ENCODE measurements at places on chromosomes 11 and 22. TPM values are rescaled to one million over a fixed set of nuclear protein-coding genes. Genes with fewer than 3 reads are reported as not detected.

GRCh38 chr11:112499153-112499880 lies 238.7 kb upstream of the PLET1 start:
- no peak for DNase-seq

DNA sequence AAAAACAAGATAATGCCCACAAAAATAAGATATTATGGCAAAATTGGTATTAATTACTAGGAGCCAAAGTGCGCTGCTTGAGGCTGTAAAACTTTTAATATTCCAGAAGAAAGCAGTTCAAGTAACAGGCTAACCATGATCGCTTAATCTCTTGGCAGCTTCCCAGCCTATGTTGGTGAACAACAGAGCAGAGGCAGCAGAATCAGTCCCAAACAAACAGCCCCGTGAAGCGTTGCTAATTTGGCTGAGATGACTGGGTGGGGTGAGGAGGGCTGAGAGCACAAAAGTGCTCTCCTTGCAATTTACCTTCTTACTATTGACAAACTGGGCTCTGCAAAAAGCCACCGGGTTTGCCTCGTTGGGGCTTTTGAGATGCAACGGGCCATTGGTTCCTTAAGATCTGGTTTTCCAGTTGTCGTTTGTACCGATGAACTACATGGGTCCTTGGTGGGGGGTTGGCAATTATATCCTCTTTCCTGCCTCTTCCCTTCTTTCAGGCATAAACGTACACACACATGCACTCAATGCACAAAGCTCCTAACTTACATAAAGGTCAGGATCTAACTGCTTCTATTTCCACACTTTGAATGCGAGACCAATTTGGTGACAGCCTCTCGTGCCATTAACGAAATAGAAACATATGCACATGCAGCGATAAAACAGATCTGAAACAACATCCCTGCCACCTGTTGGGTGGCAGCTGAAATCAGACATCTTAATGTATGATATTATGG lies 407.6 kb upstream of the CADM1 start:
- DNase-seq = no peak

DNA sequence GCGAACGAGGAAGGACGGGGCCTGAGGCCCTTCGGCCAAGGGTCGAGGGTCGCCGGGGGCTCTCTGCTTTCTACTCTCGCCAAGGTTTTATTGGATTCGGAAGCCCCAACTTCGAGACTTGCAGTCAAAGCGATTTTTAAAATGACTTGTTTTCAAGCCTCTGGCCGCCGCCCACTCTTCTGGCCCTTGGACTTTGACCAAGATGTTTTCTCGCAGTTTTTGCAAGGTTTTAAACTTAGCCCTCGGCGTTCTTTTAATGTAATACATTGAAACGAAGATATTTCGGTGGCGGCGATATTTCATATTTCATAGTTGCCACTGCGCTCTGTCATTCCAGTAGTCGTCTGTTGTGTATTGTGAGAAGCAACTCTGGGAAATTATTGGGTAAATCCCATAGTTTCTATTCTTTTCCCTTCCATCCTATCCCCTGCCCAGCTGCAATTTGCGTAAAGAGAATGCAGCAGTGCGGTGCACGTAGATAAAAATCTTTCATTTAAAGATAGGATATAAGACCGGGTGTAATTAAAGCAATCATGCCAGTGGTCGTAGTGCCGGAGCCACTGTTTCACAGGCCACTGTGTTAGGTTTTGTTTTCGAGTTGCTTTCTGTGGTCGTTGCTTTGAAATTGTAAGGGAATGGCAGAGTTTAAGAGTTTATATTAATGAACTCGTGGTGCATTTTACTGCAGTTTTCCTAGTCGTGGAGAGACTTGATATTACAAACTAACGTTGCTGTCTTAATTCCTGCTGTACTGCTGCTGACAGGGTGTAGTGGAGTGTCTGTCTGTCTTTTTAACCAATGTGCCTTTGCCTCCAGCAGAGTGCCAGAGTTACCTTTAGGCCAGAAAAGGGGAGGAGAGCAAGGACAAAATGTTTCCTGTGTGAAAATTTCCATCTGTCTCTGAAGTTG lies 702 bp downstream of the BIRC2 start:
- no peak for DNase-seq

- DNase-seq = no peak
Observed at GRCh38 chr11:61918938-61919704, 1.8 kb upstream of the RAB3IL1 start.

- no peak for DNase-seq
Observed at GRCh38 chr11:111833524-111833923, 37.9 kb downstream of the ALG9 start.

GRCh38 chr11:116777056-116777455 lies 4.3 kb upstream of the BUD13 start:
- DNase-seq = no peak

GRCh38 chr11:131186629-131187101 lies 183.8 kb upstream of the NTM start:
- no peak for DNase-seq

DNA sequence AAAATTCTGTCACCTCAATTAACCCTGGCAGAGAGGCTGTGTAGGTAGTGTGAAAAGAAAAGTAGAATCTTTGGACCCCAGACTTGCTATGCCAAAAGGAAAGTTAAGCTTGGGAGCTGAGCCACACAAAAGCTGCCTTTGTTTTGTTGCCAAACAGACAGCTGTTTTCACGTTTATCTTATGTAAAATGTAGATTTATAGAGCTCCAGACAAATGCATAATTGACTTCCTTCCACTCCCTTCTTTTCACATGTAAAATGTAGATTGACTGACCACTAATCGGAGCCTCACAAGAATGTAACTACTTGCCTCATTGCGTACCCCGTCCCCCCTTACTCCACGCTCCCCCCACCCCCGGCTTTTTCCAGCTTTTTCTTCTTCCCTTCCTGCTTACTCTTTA lies 2302.2 kb upstream of the RAG2 start:
- DNase-seq = no peak

DNA sequence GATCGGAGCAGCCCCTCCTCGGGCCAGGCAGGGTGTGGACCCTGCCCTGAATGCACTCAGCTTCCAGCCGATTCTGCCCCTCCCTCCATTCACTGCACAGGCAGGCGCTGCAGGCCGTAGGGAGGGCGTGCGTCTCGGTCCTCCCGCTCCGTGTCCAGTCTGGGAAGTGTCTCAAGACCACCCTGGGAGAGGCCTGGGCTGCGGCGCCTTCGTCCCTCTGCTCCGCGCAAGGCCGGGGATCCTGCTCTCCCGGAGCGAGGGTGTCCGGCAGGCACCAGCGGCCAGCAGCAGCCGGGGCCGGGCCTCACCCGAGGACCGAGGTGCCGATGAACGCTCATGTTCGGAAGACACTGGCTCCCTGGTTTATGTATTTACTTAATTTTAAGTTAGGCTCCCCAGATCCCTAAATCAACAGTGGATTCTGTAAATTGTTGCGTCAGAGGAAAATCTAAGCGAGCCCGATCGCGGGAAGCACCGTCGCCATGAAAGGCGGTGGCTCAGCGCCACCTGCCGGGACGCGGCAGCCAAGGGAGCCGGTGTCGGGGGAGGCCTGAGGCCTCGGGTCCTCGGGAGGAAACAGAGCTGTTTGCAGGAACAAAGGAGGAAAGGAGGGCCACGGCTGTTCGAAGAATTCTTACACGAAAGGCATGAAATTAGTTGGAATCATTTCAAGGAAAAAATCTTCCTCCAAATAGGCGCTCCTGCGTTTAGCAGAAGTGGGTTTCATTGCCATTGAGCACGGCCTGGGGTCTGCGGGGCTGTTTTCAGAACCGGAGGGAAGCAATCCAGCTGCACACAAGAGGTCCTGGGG lies 195.3 kb downstream of the BRD1 start:
- DNase-seq = no peak

DNA sequence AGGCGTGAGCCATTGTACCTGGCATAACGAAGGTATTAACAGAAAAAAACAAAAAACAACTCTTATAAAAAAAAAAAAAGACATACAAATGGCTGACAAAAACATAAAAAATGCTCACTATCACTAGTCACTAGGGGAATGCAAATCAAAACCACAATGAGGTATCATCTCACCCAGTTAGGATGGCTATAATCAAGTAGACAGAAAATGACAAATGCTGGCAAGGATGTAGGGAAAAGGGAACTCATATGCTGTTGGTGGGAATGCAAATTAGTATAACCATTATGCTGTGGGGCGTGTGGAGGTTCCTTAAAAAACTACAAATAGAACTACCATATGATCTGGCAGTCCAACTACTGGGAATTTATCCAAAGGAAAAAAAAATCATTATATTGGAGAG lies 17.0 kb downstream of the THY1 start:
- DNase-seq = no peak

DNA sequence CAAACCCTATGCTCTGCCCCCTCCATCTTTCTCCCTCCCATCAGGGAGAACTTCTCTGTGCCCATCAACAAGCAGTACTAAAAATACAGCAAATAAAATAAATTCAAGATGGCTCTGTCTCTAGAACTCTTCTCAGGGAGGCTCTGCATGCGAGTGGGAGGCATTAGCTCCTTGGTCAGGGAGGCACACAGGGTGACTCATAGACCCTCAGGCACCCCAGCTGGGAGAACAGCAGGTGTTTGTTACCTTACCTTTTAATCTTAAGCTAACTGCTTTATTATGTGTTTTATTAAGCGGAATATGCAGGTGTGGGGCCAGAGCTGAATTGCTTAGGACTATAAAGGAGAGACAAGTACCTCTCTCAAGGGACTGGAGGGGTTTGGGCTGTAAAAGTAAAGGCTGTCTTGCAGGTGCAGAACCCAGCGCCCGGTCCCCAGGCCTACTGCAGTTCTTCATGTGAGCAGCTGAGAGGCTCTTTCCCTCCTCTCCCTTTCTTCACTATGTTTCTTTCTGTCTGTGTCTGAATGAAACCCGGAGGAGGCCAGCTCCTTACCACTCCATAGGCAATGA lies 20.8 kb downstream of the CSNK2A3 start:
- DNase-seq = no peak

DNA sequence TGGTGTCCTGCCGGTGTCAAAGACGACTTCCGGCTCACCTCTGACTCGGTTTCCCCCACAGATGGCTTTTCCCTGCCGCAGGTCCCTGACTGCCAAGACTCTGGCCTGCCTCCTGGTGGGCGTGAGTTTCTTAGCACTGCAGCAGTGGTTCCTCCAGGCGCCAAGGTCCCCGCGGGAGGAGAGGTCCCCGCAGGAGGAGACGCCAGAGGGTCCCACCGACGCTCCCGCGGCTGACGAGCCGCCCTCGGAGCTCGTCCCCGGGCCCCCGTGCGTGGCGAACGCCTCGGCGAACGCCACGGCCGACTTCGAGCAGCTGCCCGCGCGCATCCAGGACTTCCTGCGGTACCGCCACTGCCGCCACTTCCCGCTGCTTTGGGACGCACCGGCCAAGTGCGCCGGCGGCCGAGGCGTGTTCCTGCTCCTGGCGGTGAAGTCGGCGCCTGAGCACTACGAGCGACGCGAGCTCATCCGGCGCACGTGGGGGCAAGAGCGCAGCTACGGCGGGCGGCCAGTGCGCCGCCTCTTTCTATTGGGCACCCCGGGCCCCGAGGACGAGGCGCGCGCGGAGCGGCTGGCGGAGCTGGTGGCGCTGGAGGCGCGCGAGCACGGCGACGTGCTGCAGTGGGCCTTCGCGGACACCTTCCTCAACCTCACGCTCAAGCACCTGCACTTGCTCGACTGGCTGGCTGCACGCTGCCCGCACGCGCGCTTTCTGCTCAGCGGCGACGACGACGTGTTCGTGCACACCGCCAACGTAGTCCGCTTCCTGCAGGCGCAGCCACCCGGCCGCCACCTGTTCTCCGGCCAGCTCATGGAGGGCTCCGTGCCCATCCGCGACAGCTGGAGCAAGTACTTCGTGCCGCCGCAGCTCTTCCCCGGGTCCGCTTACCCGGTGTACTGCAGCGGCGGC lies 5.5 kb downstream of the B3GNT6 start:
- DNase-seq = no peak

Gene RAB39A
- total RNA-seq = 0.11 TPM

Gene DGCR6
- 1.2 TPM for total RNA-seq

Gene VWCE
- total RNA-seq = 12.4 TPM

Gene PLAAT5
- 0.89 TPM for total RNA-seq

Gene CREB3L1
- not detected for total RNA-seq
